Activated CD4-positive, alpha-beta T cell treated with anti-CD3 and anti-CD28 coated beads for 24 hours (primary cell): ENCODE measurements at places on chromosomes 4 and X.

DNA sequence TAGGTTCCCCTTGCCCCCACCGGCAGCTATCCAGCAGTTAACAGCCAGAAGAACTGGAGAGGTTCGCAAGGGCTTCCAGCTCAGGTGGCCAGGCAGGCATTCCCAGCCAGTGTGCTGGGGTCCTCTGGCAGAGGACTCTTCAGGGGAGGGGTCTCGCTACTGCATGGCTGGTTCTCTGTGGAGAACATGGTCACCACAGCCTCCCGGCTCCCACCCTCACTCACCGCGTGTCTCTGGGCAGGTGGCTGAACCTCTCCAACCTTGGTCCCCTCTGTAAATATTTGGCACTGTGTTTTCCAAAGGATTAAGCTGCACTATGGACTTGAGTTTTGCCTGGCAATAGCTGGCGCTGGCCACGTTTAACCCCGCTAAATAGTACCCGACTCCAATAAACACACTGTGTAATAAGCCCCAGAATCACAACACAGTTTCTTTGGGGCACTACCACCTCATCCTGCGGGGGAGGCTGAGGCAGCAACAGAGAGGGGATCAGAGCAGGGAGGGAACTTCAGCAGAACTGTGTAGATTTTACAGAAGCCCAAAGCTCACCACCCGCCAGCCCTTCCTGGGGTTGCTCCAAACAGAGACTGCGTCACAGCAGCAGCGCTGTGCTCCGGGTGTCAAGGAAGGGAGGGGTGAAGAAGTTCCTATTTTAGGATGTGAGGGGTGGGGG lies 15.2 kb downstream of the BCOR start:
- no peak for DNase-seq

GRCh38 chrX:153600921-153601320 lies 2.0 kb upstream of the CCNQ start:
- no peak for DNase-seq

DNA sequence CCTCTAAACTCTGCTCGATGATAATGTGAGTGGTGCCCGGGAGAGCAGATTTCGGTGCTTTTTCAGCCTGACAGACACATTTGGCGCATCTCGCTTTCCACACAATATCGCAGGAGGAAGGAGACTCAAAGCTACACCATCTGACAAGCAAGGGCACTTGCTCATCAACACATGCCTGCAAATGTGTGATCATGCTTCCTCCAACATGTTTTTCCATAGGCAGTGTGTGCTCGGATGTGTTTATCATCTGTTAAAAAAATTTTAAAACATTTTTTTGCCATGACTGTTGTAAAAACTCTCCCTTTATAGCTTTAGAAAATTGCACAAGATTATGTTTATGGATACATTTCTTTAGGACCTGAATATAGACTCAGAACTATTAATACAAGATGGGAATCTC lies 170.3 kb upstream of the PUDP start:
- DNase-seq: no peak

- DNase-seq: no peak
Measured at GRCh38 chrX:153496590-153496959, 1.8 kb downstream of the BGN start.

GRCh38 chr4:82652062-82652461 lies 90.3 kb upstream of the TMEM150C start:
- no peak for DNase-seq

DNA sequence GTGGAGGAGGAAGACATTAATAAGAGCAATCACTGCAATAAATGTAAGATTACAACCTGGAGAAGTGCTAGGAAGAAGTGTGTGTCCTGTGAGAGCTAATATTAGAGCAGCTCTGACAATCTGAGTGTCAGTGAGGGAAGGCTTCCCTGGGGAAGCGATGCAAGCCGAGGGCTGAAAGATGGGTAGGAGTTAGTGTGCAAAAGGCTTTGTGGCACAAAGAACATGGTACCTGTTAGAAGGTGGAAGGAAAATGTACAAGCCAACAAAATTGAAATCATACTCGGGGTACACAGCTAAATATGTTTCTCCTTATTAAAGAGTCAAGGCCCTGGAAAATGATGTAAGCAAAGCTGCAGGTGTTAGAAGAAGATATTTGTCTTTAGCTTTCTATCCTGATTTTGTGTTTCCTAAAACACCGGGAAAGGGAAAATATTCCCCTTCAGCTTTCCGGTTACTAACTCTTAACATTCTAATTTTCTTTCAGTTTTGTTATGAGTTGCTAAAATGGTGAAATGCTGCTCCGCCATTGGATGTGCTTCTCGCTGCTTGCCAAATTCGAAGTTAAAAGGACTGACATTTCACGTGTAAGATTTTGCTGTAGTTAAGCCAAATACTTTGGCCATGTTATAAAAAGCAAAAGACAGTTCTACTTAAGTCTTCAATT lies 808 bp downstream of the THAP6 start:
- no peak for DNase-seq

DNA sequence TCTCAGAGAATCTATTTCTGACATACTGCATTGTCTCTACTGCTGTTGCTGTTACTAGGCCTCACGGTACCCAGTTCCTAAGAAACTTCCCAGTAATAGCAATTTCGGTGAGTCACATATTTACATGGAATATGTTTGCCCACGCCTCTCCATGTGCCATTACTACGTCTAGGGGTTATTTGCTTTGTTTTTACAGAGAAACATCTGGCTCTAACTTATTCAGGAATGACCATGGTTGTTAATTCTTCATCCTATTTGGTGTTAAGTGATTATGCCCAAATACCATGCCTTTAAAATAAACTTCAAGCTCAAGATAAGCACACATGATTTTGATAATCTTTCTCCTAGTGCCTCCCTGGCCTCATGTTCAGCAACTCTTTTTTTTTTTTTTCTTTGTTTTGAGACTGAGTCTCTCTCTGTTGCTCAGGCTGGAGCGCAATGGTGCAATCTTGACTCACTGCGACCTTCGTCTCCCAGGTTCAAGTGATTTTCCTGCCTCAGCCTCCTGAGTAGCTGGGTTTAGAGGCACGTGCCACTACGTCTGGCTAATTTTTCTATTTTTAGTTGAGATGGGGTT lies 101.0 kb upstream of the HS3ST1 start:
- no peak for DNase-seq

DNA sequence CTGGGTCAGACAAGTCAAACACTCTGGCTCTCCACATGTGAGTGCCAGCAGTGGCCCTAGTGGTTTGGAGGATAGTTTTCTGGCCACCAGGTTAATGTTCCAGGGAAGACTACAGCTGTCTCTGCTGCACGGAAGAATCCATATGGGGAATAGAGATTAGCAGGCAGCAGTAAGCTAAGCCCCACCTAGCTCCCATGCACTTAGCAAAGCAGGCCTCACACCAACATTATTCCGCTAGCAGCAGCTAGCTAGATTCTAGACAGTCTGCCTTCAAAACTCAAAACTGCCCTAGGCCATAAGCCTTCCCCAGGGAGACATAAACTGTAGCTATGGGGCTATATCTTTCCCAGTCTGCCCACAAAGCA lies 203.4 kb downstream of the CHIC1 start:
- no peak for DNase-seq

DNA sequence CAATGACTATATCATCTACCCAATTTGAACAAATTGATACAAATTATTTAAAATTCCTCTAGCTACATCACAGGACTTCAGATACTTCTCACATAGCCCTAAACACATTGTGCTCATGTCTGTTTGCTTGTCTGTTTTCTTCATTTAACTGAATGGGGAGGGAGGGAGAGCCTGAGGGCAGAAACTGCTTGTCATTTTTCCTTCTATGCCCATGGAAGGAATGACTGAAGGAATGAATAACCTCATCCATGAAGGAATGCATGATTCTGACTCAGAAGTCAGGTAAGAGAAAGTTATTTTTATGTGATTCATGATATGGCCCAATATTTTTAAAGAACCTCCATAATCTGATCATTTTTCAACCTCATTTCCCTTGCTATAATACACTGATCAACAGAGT lies 418.0 kb upstream of the PITX2 start:
- DNase-seq: no peak

- no peak for DNase-seq
Measured at GRCh38 chrX:110287605-110288004, 30.3 kb downstream of the AMMECR1 start.

GRCh38 chrX:146863566-146863965 lies 49.0 kb upstream of the CXorf51A start:
- DNase-seq: no peak

- no peak for DNase-seq
Measured at GRCh38 chr4:155383541-155383940, 6.8 kb upstream of the MAP9 start.

GRCh38 chrX:53004038-53004437 lies 44.6 kb upstream of the GPR173 start:
- no peak for DNase-seq

GRCh38 chr4:37522996-37523395 lies 163.2 kb downstream of the RELL1 start:
- DNase-seq: no peak
